ENCODE measurements at places on chromosomes 7 and 10.

- DNase-seq = no peak
- no peaks in the 10 kb centered on the region for H3K27me3 ChIP-seq
These were observed 665 bp downstream of the INSYN2A start for GRCh38 chr10:127195571-127196281.

DNA sequence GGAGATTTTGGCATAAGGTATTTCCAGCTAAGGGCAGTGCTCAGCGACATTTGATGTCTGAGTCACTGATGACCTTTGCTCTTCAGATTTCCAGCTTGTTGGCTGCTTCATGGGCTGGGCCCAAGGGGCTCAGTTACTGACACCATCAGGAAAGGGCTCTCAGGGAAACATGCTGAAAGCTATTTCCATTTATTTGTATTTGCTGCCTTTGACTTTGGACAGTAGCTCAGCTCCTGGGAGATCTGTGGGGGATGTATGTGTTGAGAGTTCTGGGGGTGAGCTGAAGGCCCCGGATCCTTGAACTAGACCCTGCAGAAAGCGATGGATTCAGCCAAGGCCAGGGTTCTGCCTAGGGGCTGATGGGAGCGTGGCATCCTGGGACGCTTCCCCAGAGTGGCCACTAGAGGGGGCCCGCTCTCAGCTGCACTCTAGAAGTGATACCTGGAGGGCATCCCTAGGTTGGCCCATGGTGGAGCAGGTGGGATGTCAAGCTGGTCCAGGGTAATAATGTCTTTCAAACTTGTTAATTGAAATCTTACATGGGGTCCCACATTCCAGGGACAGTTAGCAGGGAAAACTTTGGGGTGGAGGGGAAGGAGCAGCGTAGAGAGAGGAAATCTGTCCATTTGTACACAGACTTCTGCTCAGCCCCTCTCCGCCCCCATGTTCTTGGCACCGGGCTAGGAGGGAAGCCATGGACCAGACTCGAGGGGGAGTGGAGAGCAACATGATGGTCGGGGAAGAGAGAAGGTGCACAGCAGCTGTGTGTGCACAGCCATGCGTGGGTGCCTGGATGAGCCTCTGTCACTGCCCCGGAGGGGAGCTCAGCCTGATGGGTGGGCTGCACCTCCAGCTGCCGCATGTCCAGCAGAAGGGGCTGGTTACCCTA, 3.0 kb upstream of the BTBD16 start:
- H3K27me3 ChIP-seq = no peaks in the 10 kb centered on the region
- H3K4me1 ChIP-seq = no peaks in the 10 kb centered on the region
- peak; percentile 79 for DNase-seq
- no peaks in the 10 kb centered on the region for H3K36me3 ChIP-seq
- no peak overlapping the region for H3K4me3 ChIP-seq
- no peak overlapping the region for H3K27ac ChIP-seq

GRCh38 chr10:76649723-76650127, 987.9 kb downstream of the KCNMA1 start:
- no peak overlapping the region for H3K4me3 ChIP-seq
- no peaks in the 10 kb centered on the region for H3K4me1 ChIP-seq
- no peak overlapping the region for H3K27ac ChIP-seq

DNA sequence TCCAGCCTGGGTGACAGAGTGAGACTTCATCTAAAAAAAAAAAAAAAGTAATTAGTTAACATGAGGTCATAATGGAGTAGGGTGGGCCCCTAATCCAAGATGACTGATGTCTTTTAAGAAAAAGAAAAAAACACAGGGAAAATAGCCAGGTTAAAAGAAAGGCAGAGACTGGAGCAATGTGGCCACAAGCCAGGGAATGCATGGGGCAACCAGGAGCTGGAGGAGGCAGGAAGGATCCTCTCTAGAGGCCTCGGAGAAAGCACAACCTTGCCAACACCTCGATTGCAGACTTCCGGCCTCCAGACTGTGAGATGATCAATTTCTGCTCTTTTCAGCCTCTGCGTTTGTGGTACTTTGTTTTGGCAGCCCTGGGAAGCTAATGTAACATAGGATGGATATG, 121.5 kb downstream of the ITIH5 start:
- DNase-seq = no peak
- no peak overlapping the region for H3K4me3 ChIP-seq
- H3K4me1 ChIP-seq = no peaks in the 10 kb centered on the region
- H3K27me3 ChIP-seq = no peaks in the 10 kb centered on the region
- H3K36me3 ChIP-seq = no peaks in the 10 kb centered on the region
- H3K27ac ChIP-seq = no peak overlapping the region

DNA sequence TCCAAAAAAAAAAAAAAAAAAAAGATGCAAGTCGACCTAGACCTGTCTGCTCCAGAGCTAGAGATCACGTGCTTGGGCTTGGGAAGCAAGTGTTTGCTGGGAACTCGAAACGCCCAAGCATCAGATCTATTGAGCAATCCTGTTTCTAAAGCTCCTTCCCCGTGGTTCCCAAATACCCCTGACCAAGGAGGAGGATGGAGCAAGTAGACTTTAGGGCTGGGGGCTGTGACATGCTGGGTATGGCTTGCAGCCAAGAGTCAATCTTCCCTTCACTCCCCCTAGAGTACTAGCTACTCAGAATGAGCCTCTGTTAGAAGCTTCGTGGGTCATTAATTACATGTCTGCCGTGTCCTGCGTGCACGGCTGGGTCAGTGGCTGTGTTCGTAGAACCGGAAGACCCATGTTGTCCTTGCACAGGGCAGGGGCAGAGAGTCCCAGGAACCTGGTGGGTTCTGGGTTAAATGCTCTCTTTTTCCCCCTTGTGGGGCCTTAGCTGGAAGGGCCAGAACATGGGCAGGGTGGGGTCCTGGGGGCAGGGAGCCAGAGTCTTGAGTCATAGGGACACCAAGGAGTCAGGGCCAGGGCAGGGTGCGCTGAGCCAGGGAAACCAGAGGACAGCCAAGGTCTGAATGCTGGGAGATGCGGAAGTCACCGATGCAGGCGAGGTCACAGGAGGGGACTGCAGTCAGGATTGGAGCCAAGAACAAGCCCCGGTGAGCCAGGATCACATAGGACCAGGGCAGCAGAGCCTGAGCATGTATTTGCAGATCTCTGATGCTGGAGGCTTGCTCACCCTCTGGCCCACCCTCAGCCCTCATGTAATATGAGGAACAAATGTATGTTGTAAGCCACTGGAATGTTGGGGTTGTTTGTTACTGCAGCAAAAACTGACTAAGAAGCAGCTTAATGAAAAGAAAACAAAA, 34.6 kb upstream of the TPST1 start:
- H3K4me1 ChIP-seq = no peaks in the 10 kb centered on the region
- H3K27me3 ChIP-seq = no peaks in the 10 kb centered on the region
- H3K27ac ChIP-seq = no peak overlapping the region

DNA sequence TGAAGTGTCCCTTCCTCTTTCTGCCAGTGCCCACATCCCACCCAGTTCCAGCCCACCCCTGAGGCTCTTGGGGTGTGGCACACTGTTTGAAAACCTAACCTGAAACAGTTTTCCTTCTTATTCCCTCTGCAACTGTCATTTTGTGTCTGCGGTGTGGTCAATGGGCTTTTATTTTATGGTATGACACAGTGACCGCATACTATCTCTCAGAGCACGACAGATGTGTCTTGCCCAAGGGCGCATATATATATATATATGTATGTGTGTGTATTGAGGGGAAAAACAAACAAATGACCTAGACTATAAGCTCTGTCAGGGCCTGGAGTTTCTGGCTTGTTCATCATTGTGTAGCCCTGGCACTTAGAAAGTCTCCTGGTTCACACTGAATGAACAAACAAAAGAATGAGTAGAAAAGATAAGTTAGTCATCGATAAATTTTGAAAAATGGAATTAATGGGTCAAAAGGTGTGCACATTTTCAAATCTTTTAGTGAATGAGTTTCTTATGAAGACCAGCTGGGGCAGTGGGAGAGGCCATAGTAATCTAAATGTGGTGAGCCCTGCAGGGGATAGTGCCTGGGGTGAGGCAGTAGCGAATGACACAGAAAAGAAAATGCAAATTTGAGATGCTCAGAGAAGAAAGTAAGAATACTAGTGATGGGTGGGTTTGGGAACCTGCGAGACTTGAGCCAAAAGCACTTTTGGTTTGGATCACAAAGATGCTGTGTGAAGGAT, 198.4 kb downstream of the SNX10 start:
- no peaks in the 10 kb centered on the region for H3K27me3 ChIP-seq
- H3K27ac ChIP-seq = no peak overlapping the region
- no peaks in the 10 kb centered on the region for H3K4me1 ChIP-seq
- no peak for DNase-seq

- H3K4me3 ChIP-seq = no peak overlapping the region
- H3K27me3 ChIP-seq = no peaks in the 10 kb centered on the region
- H3K36me3 ChIP-seq = no peaks in the 10 kb centered on the region
- H3K4me1 ChIP-seq = no peaks in the 10 kb centered on the region
- DNase-seq = no peak
These were observed 112.3 kb downstream of the HTR7 start for GRCh38 chr10:90745565-90745964.

GRCh38 chr10:124693801-124694416, 50.3 kb downstream of the FAM53B start:
- H3K27ac ChIP-seq = no peak overlapping the region
- H3K4me1 ChIP-seq = peaks cover 17% of the 10 kb centered on the region
- DNase-seq = no peak
- peaks cover 53% of the 10 kb centered on the region for H3K36me3 ChIP-seq

- no peaks in the 10 kb centered on the region for H3K27me3 ChIP-seq
- H3K27ac ChIP-seq = no peak overlapping the region
- H3K36me3 ChIP-seq = no peaks in the 10 kb centered on the region
- no peaks in the 10 kb centered on the region for H3K4me1 ChIP-seq
- DNase-seq = no peak
These were observed 3.4 kb downstream of the HOXA10 start for GRCh38 chr7:27170426-27171324.

DNA sequence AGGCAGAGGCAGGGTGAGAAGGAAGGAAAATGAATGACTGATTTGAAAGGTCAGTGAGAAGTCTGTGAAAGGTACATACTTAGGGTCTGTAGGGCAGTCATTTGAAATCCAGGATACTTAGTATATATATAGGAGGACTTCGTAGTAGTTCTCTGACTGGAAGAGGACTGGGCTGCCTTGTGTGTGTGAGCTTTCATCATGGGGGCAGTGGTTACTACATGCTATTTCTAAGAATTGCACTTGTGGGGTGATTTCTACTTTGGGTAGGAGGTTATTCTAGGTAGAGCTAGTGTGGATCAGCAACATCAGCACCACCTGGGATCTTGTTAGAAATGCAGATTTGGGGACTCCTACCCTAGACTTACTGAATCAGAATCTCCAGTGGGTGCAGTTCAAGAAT, 104.1 kb downstream of the AUTS2 start:
- H3K27ac ChIP-seq = no peak overlapping the region
- no peaks in the 10 kb centered on the region for H3K36me3 ChIP-seq
- H3K4me3 ChIP-seq = no peak overlapping the region
- no peak for DNase-seq
- peaks cover 47% of the 10 kb centered on the region for H3K4me1 ChIP-seq
- no peaks in the 10 kb centered on the region for H3K27me3 ChIP-seq
